ENCODE measurements at places on chromosomes 7 and 10.

DNA sequence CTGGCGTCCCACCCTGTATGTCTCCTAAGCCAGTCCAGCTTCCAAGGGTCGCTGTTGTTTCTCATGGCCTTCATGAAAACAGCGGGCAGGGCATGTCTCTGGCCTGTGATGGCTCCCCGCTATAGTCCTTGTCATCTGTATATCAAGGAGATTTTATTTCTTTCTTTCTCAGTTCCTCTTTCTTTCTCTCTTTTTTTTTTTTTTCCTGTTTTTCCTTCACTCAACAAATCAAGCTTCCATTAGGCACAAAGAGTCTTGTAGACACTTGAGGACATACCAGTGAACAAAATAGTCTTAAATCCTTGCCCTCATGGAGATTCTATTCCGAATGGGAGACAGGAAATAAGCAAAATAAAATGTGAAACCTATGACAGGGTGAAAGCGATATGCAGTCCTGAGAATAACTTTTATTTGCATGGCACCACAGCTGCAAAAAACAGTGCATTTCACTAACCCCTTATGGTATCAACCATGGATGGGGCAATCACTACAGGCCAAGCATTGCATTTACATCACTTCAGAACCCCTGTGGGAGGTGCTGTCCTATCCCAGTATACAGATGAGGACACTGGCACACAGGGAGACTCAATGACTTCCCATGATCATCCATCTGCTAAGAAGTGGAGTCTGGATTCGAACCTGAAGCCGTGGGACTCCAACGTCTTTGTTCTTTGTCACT, 50.7 kb downstream of the SYPL1 start:
- no peak for DNase-seq

- DNase-seq, result no peak
Measured at GRCh38 chr10:124193309-124193696, 99.9 kb upstream of the CHST15 start.

GRCh38 chr10:44312401-44312800, 72.5 kb downstream of the CXCL12 start:
- DNase-seq, result no peak

DNA sequence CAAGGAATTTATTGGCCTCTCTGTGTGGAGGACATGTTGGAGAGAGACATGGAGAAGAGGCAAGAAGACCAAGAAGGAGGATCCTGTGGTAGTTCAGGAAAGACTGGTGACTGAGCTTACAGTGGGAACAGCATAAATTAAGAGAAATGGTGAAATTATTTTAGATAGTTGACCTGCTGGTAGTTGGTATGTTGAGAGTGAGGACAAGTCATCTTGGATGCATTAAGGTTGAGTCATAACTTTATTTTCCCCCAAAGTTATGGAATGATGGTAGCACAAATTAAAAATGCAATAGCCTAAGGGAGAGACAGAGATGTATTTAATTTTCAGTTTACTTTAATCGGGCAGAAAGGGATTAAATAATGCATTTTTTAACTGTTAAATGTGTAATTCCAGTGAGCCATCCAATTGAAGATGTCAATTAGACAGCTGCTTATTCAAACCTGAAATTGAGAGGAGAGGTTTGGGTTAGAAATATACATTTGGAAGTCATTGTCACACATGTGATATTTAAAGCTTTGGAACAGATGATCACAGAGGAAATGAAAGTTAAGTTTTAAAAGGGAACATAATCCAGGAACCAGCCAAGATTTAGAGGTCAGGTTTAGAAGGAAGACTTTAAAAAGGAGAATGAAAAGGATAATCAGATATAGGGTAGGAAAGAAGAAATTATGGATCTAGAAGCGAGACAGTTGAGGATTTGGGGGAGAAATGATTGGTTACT, 80.6 kb downstream of the DGKB start:
- no peak for DNase-seq

GRCh38 chr7:154541606-154542005, 461.3 kb downstream of the PAXIP1 start:
- DNase-seq, result no peak

DNA sequence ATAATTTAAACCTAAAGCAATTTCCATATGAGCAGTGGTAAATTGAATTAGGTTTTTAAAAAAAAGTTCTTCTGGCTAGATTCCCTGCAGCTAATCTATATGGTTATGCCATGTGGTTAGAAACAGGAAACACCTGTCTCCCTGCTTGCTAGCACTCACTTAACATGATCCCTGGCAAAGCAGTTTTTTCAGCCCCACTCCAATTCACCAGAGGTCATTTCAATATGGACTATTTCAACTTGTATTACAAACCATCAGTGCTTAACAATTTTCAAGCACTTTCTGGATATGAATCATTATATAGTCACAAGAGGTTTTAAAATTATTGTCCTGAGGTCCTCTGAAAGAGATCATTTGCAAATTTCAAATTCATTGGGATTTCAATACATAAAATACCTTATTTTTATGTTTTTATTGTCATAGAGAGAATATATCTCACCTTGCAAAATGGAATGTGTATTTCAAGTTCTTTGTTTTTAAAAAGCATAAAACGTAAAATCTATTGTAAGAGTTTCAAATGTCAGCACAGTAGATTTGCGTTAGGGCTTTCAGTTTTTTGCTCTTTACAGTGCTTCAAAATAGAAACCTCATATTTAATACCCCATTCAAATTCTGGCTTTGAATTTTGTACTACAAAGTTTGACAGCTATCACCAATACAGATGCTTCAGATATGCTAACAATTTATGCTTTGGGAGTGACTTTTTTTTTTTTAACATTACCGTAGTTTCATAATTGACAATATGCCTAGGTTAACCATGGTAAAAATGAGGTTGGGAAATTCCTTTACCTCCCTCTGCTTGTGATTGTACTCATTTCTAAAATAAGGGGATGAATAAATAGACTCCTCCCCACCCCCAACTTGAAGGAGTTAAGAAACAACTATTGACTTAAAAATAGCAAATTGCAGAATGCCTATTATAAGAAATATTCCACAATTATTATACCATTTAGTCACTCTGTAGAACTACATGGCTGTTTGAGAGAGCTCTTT, 117.5 kb upstream of the HGF start:
- no peak for DNase-seq

DNA sequence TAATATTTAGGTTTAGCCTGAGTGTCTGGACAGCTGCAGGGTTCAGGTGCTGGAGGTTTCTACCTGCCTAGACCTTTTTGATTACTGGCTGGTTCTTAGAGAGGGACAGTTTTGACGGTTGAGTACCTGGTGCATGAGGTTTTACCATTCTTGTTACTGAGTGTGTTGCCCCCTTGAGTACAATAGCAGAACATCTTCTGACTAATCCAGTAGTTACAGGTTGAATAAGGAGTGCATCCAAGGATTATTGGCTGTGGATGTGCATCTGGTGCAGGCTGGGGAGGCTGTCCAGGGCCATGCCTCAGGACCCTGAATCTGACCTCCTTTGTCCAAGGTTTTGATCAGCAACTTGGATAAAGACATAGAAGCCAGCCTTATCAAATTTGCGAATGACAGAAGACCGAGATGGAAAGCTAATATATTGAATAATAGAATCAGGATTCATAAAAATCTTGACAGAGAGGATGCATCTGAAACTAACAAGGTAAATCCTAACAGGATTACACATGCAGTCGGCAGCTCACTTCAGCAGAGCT, 23.1 kb downstream of the PLPP4 start:
- no peak for DNase-seq
